SJCRH30 (cell line): ENCODE measurements at places on chromosomes 11 and 22.

DNA sequence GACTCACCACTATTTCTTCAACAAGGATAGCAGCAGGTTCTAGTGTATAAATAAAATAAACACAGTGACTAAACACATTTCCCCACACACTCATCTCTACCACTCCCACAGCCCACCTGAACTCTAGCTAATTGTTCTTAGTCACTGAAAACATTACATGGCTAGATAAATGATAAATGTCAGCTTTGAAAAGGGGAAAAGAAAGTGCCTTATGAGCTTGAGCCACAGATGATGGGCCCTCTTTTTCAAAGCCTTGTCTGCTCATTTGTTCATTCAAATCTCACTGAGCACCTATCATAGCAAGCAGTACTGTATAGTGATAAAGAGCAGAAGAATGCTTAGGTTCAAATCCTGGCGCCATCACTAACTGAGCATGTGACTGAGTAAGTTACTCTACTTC, 58.3 kb downstream of the SIK3 start:
- H3K27ac ChIP-seq, result no peak overlapping the region
- H3K4me1 ChIP-seq, result peaks cover 4% of the 10 kb centered on the region
- H3K27me3 ChIP-seq, result no peaks in the 10 kb centered on the region
- H3K4me3 ChIP-seq, result no peak overlapping the region
- no peak for DNase-seq

GRCh38 chr11:1928891-1929541, 9.5 kb downstream of the TNNT3 start:
- H3K27me3 ChIP-seq, result no peaks in the 10 kb centered on the region
- no peaks in the 10 kb centered on the region for H3K36me3 ChIP-seq
- no peak overlapping the region for H3K4me3 ChIP-seq
- no peak overlapping the region for H3K27ac ChIP-seq
- H3K4me1 ChIP-seq, result 0 out of 2 replicates have a peak, but pooled peaks cover 4% of the 10 kb centered on the region

DNA sequence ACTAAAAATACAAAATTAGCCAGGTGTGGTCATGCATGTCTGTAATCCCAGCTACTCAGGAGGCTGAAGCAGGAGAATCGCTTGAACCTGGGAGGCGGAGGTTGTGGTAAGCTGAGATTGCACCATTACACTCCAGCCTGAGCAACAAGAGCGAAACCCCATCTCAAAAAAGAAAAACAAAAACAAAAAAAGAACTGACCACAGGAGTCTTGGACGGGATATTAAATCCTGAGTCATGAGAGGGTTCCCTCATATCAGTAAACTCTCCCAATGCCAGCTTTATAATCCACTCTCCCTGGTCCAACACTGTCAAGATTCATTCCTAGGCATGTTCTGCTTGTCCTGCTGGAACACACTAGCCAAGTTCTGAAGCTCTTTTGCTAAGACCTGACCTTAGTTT, 61.5 kb upstream of the EP300 start:
- no peaks in the 10 kb centered on the region for H3K36me3 ChIP-seq
- no peak overlapping the region for H3K4me3 ChIP-seq
- DNase-seq, result no peak
- no peak overlapping the region for H3K27ac ChIP-seq
- no peaks in the 10 kb centered on the region for H3K27me3 ChIP-seq
- H3K4me1 ChIP-seq, result no peaks in the 10 kb centered on the region

DNA sequence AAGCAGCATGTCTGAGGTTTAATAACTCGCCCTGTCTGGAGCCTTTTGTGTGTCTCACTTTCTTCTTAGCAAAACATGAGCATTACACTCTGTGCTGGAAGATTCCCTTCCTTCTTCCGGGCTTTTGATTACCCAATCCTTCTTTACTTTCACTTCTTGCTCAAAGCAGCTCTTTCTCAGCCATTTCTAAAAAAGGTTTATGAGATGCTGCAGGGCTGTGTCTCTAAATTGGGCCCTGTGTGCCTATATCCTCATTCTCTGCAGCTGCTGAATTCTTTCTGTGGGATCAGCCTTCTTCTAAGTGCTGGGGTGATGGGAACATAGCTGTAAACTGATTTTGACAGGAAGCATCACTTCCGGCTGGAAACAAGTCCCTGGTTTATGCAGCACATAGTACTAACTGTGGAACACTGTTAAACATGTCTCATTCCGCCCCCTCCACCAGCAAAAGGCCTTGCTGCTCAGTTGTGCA, 71.8 kb downstream of the PIWIL4 start:
- no peak for DNase-seq
- no peak overlapping the region for H3K27ac ChIP-seq
- no peaks in the 10 kb centered on the region for H3K36me3 ChIP-seq
- no peak overlapping the region for H3K4me3 ChIP-seq

DNA sequence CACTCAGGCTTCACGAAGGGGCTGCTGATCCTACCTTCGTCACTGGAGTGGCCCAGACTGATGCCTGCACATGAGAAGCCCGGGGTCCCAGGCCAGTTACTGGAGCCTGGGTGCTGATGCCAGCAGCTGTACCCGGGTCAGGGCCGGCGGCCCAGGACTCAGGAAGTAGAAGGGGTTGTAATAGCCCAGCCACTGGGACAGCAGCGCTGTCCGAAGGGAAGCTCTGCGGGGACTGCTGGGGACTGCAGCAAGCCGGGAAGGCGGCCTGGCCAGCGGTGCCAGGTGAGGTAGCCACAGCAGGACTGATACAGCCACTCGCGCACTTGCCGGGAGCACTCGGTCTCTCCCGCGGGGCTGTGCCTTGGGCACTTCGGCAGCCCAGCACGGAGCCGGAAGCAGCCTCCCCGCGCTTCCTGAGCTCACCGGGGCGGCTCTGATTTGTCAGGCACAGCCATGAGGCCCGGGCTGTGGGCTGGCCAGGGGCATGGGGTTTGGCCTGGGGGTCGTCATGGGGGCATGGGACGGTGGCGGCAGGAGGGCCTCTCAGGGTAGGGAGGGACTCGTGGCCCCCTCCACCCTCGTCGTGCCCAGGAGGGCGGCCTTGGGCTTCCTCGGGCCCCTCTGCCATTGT, 13.9 kb upstream of the OR8K1 start:
- H3K27me3 ChIP-seq, result no peaks in the 10 kb centered on the region
- no peak for DNase-seq
- H3K4me1 ChIP-seq, result no peaks in the 10 kb centered on the region
- H3K27ac ChIP-seq, result no peak overlapping the region
- H3K36me3 ChIP-seq, result no peaks in the 10 kb centered on the region
- H3K4me3 ChIP-seq, result no peak overlapping the region

DNA sequence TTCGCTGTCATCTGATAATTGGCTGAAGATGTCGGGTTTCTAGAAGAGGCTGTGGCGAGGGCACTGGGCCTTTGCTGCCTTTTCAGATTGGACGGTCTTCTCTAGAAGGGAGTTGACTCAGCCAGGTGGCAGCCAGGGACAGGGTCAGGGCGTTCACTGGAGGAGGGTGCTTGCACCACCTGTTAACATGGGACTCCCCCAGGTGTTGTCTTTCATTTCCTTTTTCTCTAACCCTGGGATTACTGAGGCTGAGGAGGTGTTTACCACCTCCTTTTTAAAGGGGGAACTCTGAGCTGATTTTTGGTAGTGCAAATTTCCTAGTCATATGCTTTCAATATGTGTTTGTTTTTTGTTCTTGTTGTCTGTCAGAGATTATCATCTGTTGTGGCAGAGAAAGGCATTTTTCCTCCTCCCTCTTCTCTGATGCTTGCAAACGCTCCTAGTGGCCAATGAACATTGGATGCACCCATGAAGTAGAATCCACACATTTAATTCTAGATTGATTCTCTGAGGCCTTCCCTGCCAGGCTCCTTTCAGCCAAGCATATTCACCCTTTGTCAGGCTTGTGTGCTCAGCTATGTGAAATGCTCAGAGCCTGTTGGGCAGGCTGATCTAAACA, 54.1 kb downstream of the LDLRAD3 start:
- DNase-seq, result no peak
- H3K27me3 ChIP-seq, result no peaks in the 10 kb centered on the region
- no peak overlapping the region for H3K4me3 ChIP-seq
- H3K27ac ChIP-seq, result no peak overlapping the region
- peaks cover 16% of the 10 kb centered on the region for H3K4me1 ChIP-seq

DNA sequence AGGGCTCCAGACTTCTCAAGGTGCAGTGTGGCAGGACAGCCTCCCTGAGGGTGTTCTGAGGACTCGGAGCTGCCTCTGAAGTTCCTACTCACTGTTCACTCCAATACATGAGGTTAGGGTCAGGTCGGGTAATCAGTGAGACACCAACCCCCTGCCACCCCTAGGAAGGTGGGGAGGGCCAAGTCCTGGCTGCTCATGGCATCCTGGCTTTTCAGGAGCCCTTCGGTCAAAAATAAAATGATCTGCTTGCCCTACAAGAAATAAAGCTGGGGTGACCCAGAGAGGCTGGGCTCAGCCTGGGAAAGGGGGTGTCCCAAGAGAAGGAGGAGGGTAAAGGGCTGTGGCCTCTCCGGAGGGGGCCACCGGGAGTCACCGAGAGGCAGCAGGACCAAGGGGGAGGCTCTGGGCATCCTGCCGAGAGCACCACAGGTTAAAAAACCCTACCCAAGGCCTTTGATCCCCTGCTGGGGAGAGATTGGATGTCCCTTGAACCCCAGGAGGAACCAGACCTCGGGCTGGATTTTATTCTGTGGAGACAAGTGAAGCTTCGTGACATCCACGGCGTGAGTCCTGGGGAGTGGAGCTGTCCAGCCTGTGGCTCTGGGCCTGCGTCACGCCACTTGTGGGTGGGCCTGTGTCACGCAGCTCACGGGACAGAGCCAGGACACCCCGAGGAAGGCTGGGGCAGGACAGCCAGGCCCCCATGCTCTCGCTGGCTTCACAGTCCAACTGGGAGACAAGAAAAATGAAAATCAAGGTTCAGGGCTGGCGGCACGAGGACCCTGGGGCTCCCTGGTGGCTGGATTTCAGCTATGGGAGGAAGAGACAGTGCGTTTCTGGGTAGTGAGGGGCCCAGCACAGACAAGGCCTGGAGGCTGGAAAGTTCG, 102.2 kb upstream of the FGF3 start:
- H3K27ac ChIP-seq, result no peak overlapping the region
- H3K4me1 ChIP-seq, result no peaks in the 10 kb centered on the region
- DNase-seq, result no peak
- H3K36me3 ChIP-seq, result no peaks in the 10 kb centered on the region
- no peak overlapping the region for H3K4me3 ChIP-seq
